HuH-7.5 (cell line): ENCODE measurements at places on chromosomes 6 and 20.

GRCh38 chr6:26216886-26217713 is 129.9 kb downstream of the HFE start:
- DNase-seq = no peak

DNA sequence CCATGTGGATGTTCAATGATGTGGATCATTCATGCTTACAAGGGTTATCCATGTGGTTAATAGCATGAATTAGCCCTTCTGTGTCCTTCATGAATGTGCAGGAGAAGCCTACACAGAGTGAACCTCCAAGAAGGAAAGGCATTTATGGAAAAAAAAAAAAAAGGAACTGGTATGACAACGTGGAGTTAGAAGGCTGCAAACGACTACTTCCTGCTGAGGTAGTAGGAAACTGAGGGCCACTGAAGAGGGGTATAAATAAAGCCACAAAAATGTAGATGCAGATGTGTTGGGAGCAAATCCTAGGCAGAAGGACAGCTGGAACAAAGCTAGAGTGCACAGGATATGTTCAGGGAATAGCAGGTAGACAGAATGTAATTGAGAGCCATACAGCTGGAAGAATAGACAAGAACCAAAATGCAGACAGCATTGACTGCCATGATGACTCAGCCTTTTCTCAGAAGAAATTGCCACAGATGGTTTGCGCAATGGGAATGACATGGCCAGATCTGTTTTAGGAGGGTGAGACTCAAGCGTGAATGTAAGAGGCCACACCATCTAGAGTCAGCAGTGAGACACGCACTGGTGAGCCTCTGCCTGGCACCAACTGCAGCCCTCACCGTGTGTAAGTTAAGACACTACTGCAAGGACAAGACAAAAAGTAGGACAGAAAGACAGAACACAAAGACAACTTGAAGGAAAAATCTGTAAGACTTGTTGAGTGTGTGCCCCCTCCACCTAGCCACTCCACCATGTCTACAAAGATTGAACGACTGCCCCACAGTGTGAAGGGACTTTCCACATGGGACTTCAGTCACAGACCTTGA is 79.8 kb downstream of the KIF13A start:
- DNase-seq = no peak

DNA sequence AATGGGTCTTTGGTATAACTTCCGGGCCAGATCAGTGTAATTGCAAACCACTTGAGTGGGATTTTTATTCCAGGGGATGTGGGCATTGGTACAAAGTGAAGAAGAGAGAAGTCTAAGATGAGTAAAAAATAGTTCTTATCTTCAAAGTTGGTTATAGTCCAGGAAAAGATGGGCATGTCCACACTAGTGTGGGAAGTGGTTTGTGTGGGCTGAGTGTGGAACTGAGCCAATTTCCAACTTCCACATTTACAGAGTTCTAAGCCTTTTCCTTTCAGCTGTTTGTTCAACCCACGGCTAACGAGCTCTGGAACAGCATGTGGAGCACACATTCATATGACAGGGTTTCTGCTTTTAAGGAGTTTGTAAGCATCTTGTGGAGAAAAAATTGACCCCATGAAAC is 72.3 kb upstream of the IFNGR1 start:
- no peak for DNase-seq

DNA sequence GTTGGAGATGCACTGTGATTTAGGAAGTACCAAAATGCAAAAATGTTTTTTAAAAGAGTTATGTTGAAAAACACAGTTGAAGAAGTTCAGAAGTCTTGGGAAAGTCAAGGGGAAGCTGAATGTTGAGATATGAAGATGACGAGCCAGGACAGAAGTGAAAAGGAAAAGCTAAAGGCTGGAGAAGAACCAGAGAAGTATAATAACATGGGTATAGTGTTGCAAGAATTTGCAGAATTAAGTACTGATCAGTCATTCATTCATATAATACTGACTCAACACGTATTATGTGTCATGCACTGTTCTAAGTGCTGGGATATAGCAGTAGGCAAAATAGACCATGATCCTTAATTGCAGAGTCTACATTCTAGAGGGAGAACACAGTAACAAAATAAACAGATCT is 432.8 kb downstream of the CDC5L start:
- DNase-seq = no peak

GRCh38 chr6:21348504-21349195 is 244.9 kb upstream of the SOX4 start:
- DNase-seq = no peak

DNA sequence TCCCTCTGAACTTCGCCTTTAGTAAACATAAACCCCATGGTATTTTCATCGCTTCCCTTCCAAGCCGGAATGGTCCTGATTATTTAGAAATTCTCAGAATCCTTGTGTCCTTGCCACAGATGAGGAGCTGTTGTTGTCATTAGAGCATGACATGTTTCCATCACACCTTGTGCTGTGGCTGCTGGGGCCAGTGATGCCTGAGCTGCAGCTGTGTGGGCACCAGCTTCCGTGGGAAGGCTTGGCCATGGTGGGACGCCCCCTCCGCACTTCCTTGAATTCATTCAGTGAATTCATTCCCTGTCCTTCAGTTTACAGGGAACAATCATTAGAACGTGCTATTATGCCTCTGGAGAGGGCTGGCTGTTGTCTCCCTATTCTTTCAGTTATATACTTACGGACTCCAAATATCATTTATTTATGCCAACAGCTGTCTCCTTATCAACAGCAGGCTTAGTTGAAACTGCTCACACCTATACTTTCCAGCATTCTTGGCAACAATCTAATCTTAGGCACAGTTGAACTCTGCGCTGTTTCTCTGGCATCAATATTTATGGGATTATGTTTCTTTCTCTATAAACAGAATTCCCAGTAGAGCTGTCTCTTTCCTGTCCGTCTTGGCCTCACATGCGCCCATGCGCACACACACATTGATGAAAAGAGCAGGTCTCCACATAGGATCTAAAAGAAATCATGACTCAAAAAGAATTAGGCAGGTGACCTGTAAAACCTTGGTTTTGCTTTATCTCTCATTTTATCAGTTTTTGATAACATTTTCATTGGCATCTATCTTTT is 9.0 kb downstream of the ADGRF1 start:
- no peak for DNase-seq

DNA sequence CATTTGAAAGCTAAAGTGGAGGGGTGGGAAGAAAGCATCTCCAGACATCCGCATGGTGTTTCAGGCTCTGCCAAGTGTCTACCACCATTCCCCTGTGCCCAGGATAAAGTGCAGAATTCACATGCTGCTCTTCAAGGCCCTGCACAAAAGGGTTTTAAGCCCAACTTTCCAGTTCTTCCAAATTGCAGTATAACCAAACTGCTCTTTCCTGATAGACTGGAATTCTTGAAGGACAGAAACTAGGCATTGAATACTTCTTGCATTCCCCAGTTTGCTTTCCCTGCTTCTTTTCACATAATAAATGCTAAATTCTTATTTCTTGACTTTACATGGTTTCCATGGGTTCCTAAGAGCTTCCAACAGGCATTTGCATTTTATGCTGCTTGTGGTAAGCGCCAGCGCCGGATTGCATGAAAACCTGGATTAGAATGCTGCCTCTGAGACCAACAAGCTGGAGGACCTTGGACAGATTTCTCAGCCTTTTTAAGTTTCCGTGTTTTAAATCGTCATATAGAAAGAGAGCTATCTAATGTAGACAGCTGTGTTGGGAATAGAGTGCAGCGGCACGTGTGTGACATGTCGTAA is 7.9 kb downstream of the SOX4 start:
- no peak for DNase-seq

DNA sequence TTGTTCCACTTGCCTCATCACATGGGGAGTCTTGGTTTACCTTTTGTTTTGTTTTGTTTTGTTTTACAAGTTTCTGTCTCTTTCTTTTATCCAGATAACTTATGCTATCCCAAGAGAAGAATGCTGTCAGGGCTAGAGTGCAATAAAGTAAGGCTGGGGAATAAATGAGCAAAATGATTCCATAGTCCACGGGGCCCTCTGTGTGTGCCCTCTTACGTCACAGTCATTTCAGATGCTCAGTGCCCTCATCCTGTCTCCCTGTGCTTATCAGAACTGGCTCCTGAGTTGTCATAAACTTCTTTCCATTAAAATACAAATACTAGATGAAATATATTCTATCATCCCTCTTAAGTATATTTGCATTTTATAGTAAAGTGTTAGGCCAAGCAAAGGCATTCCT is 30.8 kb upstream of the ENPP1 start:
- no peak for DNase-seq

DNA sequence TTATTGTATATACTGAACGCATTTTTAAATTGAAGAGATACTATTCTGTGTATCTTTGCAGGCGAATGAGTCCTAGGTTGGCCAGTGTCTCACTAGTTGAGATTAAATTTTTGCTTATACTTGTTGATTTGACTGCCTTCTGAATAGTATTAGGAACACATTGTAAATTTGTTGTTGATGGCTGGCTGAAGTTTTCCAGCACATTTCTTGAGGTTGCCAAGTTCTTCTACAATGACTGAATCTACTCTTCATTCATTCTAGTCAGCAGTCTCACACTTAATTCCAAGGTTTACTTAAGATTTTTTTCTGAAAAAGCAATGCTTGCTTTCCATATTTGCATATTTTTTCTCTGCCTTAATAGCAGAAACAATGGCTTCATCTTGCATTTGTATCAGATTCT is 151.7 kb downstream of the ZFAND3 start:
- no peak for DNase-seq

- no peak for DNase-seq
Observed at GRCh38 chr6:134196568-134197193, 121.2 kb downstream of the SGK1 start.

DNA sequence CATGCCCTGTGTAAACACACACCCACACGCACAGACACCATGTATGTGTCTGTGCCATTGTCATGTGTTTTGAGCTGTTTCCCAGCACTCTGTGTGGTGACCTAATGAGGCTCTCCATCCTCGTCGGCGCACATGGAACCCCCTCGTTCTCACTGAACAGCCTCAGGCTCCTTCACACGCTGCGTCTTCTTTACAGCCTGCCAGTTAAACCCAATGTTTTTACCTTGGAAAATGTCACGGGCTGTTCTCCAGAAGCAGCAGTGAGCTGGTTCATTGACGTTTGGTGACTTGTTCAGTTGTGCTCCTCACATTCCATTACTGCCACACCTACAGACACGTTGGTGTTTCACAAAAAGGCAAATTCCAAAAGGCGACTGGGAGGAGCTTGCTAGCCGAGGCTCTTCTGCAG is 201.0 kb upstream of the FOXQ1 start:
- no peak for DNase-seq

DNA sequence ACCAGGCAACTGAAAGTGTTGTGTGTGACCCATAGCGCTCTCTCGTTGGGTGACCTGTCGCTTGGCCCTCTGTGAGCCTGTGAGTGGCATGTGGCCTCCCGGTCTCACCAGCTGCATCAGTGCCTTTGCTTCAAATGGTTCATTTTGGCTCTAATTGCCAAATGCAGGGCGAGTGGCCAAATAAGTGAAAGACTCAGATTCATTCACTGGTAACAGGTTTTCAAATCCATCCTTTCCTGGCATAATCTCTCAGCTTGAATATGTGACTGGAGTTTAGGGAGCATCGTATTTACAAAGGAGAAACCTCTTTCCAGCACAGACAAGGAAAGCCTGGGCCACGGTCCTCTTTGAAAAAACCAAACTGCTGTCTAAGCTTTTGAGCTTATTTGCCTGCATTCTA is 321.6 kb upstream of the QKI start:
- no peak for DNase-seq

DNA sequence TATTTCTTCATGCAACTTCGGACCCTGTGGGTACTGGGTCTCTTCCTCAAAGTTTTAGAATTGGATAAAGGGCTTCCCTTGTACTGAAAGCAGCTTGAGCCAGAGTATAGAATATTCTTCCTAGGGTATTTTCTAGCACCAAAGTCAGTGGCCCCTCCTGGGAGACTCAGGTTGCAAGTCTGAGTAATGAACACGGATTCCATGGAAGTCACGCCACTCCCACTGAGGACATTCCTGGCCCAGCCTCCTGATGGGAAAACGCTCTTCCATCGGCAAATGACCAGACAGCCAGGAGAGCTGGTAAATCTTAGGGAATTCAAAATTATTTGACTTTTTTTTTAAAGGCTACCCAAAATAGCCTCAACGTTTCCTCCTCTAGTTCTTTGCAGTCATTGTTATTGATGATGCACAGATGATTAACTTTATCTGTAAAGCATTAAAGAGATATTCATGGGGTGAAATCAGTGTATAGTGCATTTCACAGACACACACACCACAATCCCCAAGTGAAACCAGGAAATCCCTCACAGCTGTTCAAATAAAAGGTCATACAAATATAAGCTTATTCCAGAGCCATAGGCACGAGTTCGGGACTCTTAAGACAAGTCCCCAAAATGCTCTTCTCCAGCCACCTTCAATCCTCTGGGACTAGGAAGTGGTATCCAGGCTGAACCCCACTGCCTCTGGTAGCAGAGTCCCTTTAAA is 248.8 kb downstream of the SOD2 start:
- no peak for DNase-seq

- no peak for DNase-seq
Observed at GRCh38 chr20:21182832-21183563, 57.1 kb downstream of the KIZ start.

GRCh38 chr6:3534599-3534998 is 77.7 kb upstream of the SLC22A23 start:
- no peak for DNase-seq

DNA sequence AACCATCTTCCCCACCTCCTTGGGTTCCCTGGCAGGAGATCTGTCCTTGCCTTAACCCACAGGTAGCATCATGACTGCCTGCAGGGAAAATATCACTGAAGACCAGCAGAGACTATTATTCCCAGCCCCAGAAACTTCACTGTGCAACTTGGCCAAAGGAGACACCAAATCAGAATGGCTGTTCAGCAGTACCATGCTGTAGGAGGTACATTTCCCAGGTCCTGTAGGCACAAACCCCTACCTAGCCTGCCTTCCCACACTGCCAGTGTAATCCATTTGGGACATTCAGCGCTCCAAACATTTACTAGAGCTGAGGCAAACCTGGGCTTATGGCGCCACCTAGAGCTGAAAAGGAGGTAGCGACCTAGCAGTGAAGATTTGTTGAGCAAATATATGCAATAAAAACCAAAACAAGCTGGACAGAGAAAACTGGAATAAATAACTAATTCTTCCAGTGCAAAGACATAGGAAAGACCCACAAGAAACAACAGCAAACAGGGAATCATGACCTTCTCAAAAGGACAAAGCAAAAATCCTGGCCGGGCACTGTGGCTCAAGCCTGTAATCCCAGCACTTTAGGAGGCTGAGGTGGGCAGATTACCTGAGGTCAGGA is 60.3 kb downstream of the VTA1 start:
- DNase-seq = no peak

GRCh38 chr20:52847731-52848359 is 124.3 kb upstream of the TSHZ2 start:
- no peak for DNase-seq

GRCh38 chr20:20694591-20694990 is 17.9 kb downstream of the RALGAPA2 start:
- DNase-seq = no peak
